ENCODE measurements at places on chromosomes 2 and 18.

DNA sequence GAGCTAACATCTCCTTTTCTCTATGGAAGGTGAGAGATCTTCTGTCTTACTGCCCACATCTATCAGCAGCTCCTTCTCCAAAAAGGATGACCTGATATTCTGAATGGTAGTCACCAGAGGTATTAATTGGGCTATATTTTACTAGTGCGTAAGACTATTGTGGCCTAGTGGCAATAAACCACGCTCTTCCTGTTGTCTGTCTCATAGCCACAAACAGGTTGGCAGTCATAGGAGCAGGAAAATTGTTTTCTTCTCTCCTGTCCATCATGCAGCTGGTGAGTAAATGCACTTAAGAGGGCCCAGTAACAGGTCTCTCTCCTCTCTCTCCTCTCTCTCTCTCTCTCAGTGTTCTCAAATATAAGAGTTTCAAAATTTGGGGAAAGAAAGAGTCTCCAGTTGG is 856.8 kb upstream of the ACVR2A start:
- DNase-seq: no peak

DNA sequence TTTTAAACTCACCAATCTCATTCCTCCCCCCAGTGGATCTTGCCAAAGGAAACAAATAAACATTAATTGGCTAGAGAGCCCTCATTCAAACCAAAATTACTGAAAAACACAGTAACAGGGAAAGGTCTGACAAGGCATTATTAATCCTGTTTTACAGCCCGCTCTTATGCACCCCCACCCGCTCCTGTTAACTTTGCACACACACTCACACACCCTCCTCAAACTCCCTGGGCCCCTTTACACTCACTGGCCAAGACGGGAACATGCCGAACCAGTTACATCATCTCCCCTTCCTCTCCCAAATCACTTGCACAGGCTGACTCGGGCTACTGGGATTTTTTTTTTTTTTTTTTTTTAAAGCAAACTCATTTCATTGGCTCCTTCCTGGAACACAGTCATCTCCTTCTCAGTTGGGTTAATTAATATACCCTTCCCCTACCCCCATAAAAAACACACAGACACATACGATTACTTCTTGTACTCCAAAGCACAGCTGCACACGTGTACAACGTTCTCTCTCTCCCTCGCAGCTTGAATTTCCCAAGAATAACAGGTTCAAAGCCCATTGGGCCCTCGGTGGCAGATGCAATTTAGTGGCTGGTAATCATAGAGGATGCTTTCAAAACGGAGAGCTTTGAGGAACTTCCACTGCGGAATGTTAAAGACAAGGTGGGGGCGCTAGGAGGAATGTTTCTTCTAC is 31.8 kb downstream of the KLF7 start:
- no peak for DNase-seq

DNA sequence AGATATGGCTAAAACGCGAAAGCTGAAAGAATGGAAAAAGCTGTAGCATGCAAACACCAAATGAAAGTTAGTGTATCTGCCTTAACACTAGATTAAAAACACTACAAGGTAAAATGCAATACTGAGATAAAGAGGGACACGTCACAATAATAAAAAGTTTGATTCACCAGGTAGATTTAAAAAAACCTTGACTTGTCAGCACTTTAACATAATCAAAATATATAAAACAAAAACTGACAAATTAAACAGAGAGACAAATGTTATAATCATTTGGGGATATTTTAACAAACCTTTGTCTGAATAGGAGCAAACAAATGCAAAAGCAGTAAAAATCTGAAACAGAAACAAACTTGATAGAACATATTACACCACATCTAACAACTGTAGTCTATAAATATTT is 18.3 kb downstream of the TLK1 start:
- DNase-seq: no peak

GRCh38 chr2:121071034-121071504 is 213.9 kb downstream of the TFCP2L1 start:
- DNase-seq: no peak

DNA sequence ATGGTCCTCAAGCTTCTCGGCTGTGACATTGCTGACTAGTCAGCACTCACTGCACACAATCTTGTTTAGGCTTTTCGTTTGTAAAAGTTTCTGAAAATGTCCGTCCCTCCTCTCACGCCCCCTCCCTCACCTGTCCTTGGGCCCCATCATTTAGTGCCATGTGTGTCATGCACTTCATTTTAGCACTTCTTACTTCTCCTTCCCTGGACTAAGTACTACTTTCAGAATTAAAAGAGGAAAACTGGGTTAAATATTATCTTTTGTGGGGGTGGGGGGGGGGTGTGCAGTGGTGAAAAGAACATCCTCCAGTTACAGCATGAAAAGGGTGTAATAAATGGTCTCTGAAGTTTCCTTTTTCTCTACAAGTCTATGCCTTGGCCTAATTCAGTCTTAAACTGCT is 182.0 kb upstream of the SP5 start:
- DNase-seq: no peak

GRCh38 chr2:214265991-214266489 is 144.8 kb upstream of the VWC2L start:
- no peak for DNase-seq

DNA sequence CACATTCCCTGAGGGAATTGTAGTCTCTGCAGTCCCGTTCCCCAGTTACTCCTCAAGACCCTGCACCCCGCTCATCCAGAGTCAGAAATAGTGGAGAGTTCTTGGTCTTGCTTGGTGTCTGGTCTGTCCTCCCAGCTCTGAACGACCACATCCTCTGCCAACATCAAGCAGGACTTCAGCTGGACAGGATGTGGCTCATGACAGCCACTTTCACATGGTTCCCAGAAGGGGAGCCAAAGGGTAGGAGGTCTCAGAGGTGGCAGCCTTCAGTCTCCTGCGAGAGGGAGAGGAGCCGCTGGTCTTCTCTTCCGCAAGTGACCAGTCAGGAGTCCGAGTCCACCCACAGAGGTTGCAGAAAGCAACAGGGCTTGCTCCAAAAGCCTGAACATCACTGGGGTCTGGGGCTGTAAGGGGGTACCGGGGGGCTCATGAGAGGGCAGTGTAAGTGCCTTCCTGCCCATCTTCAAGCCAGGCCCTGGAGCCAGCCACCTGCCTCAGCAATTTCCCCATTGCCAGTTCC is 29.8 kb downstream of the B3GNT7 start:
- no peak for DNase-seq

- DNase-seq: no peak
These were observed 193.4 kb upstream of the MYT1L start for GRCh38 chr2:2524348-2524941.

Data from GM18507 (cell line).